ENCODE measurements at places on chromosomes 1 and 21.
A peak's percentile ranks its signal among the peaks of the same experiment; 100 is the strongest.

DNA sequence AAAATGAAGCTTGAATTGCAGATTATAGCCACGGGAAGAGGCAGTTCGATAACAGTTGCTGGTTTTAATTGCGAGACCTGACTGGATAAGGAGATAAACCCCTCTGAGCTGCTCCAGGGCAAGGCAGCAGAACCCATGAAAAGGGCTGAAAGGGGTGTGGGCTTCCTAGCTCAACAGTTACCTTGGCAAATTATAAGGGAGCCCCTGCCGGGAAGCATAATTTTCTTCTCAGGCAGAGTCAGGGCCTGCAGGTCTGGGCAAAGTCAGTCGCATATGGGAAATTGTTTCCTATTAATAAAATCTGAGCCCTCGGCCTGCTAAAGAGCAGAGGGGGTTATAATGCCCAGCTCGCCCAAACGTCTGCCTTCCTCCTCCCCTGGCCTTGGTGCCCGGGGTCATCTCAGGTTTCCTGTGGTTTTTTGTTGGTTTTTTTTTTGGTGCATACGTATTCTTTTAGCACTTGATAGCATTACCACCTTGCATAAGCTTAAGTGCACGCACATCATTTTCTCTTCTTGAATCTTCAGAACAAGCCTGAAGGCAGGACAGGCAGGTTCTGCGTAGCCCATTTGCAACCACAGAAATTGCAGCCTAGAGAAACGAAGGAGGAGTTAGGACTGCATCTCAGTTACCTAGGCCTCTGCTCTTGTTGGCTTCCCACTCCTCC lies 33.9 kb upstream of the SELENON start:
- no peak for DNase-seq

GRCh38 chr1:211828584-211829342 lies 1.8 kb downstream of the LPGAT1 start:
- DNase-seq: no peak

DNA sequence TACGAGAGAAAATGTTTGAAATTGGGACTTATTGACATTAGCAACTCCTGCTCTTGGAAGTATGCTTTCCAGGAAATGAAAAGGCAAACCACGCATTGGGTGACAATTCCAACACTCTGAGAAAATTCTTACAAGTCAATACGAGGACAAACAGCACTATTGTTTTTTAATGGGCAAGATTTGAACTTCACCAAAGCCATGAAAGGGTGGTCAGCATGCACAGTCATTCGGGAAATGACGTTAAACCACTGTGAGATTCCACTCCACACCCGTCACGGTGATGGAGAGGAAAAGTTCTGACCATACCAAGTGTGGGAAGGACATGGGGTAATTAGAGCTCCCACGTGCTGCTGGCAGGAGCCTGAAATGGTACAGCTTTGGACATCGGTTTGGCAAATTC lies 12.2 kb upstream of the PRXL2B start:
- DNase-seq: no peak

DNA sequence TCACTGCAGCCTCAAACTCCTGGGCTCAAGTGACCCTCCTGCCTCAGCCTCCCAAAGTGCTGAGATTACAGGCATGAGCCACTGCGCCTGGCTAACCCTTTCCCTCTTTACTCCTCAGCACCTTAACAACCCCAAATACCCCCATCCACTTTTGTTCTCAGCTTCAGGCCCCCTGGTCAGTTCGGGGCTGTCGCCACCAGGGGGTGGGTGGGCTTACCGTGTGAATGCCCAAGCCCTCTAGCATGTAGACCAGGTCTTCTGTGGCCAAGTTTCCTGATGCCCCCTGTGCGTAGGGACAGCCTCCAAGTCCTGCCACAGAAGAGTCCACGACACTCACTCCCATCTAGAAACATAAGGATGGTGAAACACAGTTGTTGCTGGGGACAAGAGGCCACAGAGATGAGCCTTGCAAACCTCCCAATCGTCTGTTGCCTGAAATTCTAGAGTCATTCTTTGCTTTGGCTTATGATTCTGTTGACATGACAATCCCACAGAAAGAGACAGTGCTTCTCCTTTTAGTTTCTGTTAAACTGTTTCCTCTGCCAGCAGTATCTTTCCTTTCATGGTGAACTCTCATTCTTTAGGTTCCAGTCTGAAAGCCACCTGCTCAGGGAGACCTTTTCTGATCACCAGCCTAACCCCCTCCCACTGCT lies 3.8 kb upstream of the GALE start:
- DNase-seq: no peak

DNA sequence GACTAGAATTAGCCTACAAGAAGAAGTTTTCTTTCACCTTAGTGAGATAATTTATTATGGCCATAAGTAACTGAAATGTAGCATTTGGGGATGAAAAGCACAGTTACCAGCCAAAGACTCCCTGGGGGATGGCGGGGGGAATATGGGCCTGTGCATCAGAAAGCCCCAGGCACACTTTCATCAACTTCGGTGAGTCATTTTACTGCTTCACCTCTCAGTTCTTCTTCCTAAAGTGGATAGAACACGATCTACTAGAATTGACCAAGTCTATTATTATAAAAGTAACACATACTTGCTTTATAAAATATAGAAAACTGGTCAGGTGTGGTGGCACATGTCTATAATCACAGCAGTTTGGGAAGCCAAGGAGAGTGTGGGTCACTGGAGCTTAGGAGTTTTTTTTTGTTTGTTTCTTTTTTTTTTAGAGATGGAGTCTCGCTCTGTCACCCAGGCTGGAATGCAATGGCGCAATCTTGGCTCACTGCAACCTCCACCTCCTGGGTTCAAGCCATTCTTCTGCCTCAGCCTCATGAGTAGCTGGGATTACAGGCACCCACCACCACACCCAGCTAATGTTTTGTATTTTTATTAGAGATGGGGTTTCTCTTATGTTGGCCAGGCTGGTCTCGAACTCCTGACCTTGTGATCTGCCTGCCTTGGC lies 141.8 kb downstream of the ZZZ3 start:
- peak; percentile 77 for DNase-seq

DNA sequence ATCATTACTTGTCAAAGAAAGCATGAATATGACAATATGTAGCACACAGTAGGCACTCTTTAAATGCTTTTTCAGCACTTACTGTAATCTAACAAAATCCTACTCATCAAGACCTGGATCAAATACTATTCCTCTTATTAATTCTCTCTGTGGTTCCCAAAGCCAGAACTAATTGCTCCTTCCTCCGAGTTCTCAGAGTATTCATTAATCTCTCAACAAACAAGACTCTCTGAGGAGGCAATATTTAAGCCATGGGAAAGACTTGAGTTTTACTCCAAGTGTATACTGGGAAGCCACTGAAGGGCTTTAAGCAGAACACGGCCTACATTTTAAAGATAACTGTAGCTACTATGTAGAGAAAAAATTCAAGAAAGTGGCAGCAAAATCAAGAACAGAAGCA lies 79.7 kb downstream of the ENAH start:
- DNase-seq: no peak

DNA sequence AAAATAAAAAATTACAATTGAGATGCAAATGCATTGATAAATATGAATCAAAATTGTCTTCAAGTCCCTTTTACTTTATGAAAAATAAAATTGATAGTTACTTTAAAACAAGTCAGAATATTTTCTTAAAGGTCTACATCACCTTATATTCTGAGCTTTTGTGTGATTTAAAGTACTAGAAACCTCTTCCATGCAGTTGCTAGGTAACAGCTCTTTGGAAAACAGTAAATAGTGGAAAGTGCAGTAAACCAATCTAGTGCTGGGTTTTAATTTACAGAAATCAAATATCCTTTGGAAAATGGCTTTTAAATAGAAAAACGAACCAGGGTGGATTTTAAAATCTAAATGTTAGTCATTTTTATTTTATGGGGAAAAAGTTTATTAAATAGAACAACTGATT lies 227.9 kb downstream of the KCNT2 start:
- DNase-seq: peak; percentile 61

DNA sequence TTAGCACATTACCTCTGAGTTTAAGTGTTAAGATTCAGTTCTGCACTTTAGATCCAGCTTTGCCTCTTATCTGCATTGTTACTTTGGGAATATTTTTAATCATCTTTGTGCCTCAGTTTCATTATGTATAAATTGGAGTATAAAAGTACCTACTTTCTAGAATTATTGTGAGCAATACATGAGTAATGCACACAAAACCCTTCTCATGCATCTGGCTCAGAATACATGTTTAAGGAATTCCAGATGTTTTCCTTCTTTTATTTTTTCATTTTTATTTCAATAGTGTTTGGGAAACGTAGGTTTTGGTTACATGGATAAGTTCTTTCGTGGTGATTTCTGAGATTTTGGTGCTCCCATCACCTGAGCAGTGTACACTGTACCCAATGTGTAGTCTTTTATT lies 14.2 kb downstream of the C8A start:
- DNase-seq: peak; percentile 3

GRCh38 chr1:233543338-233544255 lies 70.3 kb upstream of the KCNK1 start:
- DNase-seq: no peak

GRCh38 chr1:110875216-110875731 lies 2.3 kb downstream of the CD53 start:
- peak; percentile 11 for DNase-seq

DNA sequence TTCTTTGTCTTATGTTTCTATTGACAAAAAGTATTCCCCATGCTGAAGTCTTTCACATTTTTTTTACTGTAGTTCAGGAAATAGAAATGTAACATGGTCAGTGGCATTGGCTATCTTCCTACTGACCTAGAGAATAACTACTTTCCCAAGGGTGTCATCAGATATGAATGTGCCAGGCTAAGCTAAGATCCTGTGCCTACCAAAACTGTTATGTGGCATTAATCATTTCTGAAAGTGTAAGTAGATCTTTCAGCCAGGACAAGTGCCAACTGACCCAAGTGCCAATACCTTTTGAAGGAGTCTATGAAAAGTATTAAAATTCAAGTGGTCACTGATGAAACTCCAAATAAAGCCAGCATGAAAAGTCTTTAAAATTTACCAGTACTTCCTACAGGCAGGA lies 165.3 kb downstream of the TNFSF18 start:
- no peak for DNase-seq

- DNase-seq: no peak
Observed at GRCh38 chr1:160884579-160884978, 401 bp downstream of the ITLN1 start.

DNA sequence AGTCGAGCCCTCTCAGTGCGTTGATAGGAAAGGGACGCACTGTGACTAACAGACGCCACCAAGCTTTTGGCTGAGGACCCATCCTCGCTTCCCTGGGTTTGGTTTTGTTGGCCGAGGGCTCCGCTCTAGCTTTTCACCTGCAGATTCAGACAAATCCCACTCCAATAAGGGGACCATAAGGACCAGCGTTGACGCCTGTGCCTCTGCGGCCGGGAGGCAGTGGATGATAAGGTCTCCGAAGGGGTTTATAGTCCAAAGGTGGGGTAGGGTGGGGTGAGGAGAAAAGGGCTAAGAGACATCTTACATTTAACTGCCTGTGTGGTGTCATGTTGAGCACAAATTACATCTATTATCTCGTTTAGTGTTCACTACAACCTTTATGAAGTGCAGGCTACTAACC lies 760 bp downstream of the PEX14 start:
- DNase-seq: no peak

GRCh38 chr1:234065794-234066447 lies 161.4 kb downstream of the SLC35F3 start:
- peak; percentile 29 for DNase-seq

DNA sequence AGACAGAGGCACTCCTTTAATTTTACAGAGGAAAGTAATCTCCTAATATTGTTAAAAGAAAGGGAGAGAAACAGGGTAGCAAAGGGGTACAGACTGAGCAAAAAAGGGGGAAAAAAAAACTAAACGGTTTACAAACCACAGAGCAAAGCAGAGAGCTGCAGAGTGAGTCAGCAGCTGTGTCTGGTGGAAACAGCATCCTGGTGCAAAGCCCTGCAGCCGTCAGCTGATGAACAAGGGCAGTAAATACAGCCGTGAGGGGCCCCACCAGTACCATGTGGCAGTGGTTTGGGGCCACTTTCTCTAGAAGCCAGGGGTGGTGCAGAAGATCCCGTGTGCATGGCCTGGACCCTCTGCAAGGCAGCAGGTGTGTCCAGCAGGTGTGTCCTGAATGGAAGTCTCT lies 111.3 kb downstream of the ERG start:
- no peak for DNase-seq

DNA sequence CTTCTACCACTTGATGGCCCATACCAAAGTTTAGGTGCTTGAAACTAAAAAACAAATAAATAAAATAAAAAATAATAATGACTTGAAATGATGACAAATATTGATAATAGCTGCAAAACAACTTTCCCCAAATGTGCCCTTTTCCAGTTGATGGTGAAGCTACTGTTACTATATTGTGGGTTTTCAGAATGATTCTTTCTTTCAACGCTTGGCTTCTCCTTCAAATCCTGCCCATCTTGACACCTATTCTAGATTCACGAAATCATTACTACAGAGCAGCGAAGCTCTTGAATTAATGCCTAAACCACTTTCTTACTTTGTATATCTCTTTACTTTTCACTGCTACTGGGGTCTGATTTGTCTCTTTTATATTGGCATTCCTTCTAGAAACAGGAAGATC lies 9.2 kb upstream of the C1orf141 start:
- DNase-seq: no peak

DNA sequence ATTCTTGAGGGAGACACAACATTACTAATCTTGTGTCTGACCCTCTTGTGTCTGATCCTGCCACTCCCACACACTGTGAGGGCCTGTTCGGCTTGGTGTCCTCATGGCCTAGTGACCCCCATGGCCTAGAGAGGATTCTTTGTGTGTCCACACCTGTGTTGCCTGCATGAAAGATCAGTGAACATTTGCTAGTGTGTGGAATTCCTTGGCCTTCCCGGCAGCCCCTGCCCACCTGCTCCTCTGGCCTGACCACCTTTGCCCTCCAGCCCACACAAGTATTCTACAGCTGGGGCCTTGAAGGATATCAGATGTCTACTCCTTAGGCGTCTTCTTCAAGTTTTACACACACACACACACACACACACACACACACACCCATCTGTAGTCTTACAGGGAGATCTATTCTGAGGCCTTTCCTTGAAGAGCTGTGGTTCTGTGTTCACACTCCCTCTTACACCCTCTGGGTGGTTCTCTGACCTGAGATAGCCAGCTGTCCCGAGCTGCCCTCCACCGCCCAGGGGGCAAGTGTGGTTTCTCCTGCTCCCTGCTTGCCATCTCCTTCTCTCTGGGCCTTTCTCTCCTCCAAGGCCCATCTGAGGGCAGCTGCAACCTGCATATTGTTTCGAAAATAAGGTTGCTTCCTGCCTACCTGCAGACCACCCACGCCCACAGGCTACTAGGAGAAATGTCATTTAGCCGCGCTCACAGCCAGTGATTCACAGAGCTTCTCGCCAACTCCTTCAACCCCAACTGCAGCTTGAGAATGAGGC lies 45.4 kb downstream of the CD247 start:
- DNase-seq: no peak
